ENCODE measurements at places on chromosomes 4 and X.

GRCh38 chr4:169761846-169762245 is 4.1 kb upstream of the HPF1 start:
- no peak for DNase-seq

DNA sequence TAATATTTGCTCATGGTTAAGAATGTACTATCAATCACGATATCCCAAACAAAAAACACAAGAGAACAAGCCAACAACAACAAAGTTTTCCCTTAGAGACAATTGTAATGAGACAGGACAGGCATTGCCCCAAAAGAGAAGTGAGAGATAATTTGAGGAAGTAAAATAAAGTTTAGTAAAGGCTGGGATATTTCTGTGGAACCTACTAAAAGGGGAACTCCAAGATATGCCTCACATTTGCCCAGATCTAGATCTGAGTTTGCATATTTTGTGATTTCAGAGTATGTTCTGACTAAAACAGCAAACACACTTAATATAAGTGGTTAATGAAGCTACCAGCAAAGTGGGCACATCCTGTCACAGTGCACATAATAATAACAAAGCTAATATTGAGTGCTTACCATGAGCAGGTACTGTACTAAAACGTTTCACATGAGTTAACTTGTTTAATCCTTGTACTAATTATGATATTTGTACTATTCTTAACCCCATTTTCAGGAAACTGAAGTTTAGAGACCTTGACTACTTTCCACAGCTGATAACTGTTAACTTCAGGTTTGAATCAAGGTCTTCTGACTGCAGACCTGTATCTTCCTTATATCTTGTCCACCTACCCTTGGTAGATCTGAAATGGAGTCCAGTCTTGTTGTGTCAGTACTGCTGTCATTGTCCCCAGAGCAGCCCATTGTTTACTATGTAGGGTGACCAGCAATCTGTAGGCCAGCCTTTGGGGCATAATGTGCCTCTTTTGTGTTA is 26.0 kb upstream of the BMP2K start:
- no peak for DNase-seq

GRCh38 chrX:82711457-82711856 is 796.6 kb upstream of the POU3F4 start:
- DNase-seq = no peak

DNA sequence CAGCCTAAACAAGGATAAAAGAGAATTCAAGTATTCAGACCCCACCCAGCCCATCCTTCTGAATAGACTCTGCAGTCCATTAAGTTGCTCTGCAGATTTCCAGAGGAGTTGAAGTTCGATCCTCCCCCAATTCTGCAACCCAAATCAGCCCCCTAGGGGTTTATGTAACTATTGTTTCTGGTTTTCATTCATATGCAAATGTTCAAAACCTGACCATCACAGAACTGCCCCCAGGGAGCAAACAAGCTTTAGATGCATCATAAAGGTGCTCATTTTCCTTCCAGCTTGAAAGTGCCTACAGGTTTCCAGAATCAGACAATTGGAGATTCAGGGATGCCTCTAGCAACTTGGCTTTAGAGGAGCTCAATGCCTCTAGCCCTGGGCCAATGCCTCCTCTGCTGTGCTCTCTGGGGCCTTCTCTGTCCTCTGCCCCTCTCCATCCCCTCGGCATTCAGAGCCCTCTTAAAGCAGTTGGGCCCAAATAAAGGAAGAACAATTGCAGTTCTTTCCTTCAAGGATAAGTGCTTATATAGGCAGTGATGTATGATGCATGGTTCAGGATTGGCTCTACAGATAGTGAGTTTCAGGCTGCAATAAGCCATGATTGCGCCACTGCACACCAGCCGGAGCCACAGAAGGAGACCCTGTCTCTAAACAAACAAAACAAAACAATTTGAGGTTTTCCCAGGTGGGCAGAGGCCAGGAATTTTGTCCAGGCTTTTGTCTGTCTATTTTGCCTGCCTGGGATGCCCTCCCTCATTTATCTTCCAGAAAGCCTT is 23.5 kb upstream of the SPINK2 start:
- DNase-seq = no peak

DNA sequence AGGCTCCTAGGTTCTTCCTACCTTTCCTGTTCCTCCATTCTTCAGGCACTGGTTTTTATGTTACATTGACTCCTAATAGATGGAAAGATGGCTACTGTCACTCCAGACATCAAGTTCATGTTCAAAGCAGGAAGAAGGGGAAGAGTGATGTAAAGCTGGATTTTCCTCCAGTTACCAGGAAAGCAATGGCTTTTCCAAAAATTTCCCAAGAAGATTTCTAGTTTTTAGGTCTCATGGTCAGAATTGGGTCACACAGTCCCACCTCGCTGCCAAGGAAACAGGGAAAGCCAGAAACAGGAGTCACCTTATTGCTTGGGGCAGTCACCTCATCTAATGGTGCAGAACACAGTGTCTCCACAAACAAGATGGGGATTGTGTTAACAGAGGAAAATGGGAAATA is 21.5 kb downstream of the RXFP1 start:
- no peak for DNase-seq

DNA sequence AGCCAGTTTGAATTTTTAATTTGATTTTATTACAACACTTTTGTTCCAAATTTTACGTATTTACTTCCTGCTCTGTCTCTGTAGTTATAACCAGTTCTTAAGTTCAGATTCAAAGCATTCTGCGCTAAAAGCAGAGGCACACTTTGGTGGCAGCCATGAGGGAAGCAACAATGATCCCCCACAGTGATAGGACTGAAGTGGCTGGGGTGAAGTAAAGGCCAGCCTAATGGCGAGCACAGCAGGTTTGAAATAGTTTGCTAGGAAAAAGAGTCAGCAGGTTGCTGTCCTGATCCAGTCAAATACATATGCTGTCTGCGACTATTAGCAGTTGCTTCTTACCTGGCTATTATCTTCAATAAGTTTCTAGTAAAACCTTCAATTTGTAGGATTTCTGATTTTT is 176.3 kb downstream of the RPA4 start:
- no peak for DNase-seq

DNA sequence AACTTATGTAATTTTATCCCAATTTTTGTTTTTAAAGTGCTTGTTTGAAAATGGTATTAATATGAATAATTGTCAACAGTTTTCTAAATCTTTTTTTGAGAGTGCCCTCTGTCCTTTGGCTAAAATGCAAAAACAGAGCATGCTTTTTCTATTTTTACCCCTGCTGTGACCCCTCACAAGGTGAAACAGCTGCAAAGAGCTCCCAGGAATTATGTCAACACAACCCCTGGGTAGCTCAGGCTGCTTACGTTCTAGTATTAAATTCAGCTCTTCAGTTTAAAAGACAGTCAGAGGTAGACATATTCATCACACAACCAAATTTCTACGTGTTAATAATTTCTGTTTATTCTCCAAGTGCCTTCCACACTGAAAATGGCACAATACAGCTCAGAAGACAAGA is 367.5 kb downstream of the PRDM5 start:
- no peak for DNase-seq

DNA sequence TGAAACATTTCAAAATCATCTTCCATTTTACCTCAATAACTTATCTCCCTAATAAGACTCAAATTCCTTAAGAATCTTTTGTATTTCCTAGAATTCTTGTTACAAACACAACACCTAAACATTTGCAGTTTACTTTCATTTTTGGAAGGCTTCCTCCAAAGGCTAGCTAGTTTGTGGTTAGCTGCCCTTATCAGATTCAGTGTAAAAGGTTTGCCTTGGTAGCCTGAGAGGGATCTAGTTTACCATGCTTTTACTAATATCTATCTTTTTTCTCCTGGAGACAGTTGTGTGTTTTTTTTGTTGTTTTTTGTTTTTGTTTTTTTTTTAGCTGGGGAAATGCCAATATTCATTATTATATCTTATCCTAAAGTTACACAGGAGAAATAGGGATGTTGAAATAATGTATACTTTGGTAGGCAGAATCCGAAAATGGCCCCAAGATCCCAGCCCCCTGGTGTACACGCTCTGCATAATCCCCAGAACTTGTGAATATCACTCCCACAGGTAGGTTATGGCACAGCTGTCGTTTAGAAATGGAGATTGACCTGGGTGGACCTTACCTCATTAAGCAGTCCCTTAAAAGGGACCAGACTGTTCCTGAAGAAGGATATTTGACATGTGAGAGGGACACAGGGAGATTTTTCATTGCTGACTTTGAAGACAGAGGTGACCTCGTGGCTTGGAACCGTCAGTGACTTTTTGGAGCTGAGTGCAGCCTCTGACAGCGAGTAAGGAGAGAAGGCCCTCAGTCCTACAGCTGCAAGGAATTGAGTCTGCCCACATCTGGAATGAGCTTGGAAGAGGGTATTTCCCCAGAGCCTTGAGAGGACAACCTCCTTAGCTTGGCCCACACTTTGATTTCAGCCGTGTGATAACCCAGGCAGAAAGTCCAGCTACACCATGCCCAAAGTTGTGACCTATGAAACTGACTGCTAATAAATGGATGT is 33.4 kb downstream of the SEPTIN11 start:
- DNase-seq = no peak

- no peak for DNase-seq
Measured at GRCh38 chr4:36313301-36313700, 31.9 kb downstream of the DTHD1 start.

DNA sequence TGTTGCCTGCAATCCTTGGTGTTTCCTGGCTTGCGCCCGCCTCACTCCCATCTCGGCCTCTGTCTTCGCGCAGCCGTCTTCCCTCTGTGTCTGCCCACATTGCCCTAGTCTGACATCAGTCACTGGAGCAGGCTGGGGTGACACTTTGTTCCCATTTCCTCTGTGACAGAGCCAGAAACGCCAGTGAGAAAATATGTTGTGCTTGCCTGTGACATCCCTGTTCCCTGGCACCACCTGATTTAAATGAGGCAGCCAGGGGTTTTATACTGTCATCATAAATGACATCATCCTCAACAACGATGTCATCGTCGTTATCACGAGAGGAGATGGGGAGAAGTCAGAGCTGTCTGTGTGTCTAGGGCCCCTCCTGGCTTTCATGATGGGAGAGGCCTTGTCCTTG is 29.1 kb downstream of the ZNF185 start:
- DNase-seq = no peak

GRCh38 chrX:41352329-41352838 is 18.4 kb downstream of the DDX3X start:
- DNase-seq = no peak

DNA sequence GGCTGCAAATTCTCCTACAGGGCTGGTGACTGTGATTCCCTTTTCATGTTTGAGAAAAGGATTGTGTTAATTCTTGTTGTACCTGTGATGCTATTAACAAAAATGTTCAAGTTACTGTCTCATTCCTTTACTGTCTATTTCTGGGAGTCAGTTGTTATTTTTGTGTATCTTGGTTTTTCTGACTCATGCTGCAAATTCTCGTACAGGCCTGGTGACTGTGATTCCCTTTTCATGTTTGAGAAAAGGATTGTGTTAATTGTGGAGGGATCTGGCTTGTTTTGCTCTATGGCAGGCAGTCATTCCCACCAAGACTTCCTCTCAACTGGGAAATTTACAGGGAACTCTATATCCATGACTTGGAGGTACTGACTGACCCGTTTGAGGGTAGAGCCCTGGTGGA is 693.4 kb upstream of the INTU start:
- DNase-seq = no peak

- no peak for DNase-seq
Measured at GRCh38 chr4:65798498-65799127, 128.3 kb upstream of the EPHA5 start.

DNA sequence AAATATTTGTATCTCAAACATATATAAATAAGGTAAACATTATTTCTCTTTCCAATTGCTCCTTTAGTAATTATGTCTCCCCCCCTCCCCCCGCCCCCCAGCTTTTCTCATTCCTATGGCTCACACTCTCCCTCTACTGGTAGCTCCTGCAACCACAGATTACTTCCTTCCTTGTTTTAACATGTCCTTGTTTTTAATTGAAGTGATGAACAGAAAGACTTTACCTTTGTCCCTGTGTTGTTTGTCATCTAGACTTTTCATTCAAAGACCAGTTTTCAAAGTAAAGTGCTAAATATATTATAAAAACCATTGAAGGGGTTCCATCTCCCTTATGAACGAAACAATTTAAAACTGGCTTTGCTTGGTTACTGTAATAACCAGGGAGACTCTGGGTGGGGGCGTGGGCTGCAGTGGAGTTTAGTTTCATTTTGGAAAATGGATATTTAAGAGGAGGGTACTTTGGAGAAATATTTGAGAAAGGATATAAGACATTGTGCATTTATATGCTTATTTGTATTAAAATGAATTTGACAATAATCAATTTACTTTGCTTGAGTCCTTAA is 352.9 kb downstream of the RAPGEF2 start:
- no peak for DNase-seq

- no peak for DNase-seq
Measured at GRCh38 chr4:182880387-182881356, 36.5 kb downstream of the DCTD start.

DNA sequence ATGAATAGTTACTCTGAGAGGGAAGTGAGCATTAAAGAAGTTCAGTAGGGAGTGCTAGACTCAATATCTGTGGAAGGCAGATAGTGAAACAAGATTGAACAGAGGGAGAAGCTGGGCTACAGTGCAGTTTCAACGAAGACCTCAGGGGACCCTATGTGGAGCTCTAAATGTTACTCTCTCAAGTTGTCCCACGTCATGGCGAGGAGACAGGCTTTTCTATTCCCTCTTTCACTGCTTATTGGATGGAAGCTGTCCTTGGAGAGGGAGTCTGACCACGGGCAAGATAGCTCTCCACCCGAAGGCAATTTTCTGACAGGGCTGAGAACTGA is 42.3 kb upstream of the CCSER1 start:
- DNase-seq = no peak

GRCh38 chr4:152682143-152682941 is 2.5 kb upstream of the TMEM154 start:
- DNase-seq = no peak

- DNase-seq = no peak
Measured at GRCh38 chrX:67351411-67351810, 192.4 kb upstream of the AR start.

GRCh38 chr4:126213996-126214395 is 899.2 kb downstream of the FAT4 start:
- DNase-seq = no peak

GRCh38 chrX:33285550-33285949 is 74.2 kb upstream of the DMD start:
- no peak for DNase-seq

- no peak for DNase-seq
Measured at GRCh38 chr4:120008957-120009356, 57.7 kb downstream of the MAD2L1 start.

DNA sequence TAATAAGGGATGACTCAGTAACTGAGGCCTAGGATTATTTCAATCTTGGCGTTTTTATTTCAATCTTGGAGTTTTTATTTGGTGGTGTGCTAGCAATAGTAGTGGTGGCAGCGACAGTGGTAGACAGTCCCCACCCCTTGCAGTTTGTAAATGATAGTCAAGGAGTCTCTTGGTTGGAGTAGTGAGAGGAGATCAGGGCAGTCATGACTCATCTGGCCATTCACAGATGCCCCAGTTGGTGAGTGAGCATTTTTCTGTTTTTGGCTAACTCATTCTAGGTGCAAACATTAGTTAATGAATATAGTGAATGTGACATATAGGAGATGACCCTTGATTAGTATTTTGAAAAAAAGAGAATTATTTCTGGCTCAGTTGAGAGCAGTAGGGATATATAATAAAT is 93.5 kb upstream of the ADAD1 start:
- no peak for DNase-seq

DNA sequence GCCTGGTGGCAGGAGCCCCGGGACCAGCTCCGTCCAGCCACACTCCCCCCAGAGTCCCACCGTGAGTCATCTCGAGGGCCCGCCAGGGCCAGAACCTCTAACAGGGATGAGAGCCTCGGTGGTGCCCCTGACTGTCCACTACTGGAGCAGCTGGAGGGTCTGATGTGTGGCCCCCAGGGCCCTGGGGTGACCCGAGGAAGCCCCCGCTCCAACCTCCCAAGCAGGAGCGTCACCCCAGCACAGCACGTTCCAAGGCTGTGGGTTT is 135.9 kb upstream of the NKX1-1 start:
- DNase-seq = no peak

All from T-helper 2 cell treated with Interferon-gamma antibody and Interleukin-4, amounts not matched to agents 5 μg/mL and 100 μg/mL, for 36 hours (primary cell).